Fibroblast of the aortic adventitia (primary cell): ENCODE measurements at places on chromosomes 6 and 20.
A peak's percentile ranks its signal among the peaks of the same experiment; 100 is the strongest.

DNA sequence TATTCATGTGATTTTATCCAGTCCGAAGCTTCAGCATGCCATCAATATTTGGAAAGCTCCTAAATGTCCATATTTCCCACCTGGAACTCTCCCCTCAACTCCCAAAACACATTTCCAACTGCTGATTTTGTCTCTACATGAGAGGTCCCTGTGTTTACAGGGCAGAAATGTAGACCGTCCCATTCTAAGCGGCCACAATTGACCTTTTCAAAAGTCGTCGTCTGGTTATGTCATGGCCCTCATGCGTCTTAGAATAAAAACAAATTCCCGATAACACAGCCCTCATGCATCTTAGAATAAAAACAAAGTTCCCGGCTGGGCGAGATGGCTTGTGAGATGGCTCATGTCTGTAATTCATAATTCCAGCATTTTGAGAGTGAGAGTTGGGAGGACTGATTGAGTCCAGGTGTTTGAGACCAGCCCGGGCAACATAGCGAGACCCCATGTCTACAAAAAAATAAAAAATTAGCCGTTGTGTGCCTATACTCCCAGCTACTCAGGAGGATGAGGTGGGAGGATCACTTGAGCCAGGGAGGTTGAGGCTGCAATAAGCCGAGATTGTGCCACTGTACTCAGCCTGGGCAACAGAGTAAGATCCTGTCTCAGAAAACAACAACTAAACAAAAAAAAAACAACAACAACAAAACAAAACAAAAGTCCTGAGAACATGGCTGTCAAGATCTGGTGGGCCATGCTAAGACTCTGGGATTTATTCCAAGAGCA is 6.4 kb upstream of the ZNF217 start:
- DNase-seq: no peak

DNA sequence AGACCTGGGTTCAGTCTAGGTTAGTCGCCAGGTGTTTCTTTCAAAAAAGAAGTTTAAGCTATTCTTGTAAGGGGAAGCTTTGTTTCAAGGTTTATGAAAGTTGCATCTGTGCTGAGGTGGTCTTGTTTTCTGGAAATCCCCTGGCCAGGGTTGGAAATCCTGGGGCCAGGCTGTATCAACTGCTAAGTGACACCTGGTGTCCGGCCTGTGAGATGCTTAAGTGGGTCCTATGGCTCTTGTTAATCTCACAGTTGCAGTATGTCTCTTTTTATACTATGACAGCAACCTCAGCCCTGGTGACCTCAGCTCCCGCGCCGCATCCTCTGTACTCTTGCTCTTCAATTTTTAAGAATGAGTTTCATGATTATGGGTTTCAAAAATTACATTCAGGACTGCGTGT is 72.0 kb downstream of the CHMP4B start:
- DNase-seq: no peak

DNA sequence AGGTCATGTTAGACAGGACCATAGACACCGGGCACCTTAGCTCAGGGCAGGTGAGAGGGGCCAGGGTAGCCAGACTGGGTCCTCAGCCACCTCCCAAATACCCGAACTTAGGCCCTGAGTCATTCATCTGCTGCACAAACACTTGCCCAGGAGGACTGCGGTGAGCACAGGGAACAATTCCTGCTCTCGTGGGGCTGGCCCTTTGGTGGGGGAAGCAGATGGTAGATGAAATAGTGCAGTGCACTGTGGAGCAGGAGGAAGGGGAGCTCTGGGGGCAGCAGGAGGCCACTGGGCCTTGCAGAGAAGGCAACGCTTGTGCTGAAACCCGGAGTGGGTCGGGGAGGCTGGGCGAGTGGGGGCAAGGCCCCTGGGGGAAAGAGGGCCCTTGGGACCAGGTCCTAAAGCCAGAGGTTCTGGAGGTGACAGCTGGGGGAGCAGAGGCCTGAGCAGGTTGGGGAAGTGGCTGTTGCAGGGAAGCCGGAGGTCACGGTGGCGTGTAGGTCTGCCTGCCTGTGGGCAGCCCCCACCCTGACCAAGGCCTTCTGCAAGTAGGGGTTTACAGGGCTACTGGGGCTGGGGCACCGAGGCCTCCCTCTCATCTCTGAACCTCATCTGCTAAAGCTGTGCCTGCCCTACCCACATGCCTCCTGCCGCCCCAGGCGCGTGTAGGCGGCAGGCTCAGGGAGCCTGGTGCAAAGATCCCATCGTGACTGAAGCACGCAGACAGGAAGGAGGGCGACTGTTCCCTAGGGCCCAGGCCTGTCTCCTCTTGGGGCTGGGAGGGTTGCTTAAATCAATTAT is 4.7 kb upstream of the NPBWR2 start:
- no peak for DNase-seq

GRCh38 chr6:31113861-31114540 is 599 bp upstream of the PSORS1C1 start:
- DNase-seq: peak; percentile 95

- peak; percentile 94 for DNase-seq
Measured at GRCh38 chr6:30744054-30744805, at the start of gene IER3. Gene IER3, minus strand, starts transcription at chr6:30744547. Its CDS starts 29 bp downstream, at chr6:30744518.

DNA sequence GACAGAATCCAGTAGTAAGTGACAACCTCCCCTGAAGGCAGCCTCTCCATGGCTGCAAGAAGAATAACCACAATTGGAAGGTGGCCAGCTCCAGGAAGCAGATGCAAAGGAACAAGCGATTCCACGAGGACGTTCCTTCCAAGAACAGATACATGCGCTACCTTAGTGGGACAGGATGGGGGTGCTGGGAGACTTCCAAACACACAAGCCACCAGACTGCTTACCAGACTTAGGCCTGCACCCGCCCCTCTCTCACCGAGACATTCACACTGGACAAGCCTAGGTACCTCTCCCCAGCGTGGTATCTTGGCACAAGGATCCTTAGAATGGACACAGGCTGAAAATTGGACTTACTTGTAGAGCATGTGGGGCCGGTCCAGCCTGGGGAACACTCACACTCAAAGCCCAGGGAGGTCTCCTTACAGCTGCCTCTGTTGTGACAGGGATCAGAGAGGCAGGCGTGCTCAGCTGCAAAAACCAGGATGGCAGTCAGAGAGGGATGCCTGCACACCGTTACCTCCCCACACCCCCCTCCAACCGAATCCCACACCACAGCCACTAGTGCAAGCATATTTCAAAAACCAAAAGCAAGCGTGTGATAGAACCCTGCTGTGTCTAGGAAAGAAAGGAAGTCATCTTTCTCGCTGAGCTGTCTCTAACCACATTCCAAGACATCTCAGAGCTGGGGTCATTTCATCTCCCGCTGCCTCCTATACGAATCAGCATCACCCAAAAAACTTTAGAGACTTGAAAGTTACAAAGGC is 22.4 kb downstream of the JAG1 start:
- DNase-seq: no peak

DNA sequence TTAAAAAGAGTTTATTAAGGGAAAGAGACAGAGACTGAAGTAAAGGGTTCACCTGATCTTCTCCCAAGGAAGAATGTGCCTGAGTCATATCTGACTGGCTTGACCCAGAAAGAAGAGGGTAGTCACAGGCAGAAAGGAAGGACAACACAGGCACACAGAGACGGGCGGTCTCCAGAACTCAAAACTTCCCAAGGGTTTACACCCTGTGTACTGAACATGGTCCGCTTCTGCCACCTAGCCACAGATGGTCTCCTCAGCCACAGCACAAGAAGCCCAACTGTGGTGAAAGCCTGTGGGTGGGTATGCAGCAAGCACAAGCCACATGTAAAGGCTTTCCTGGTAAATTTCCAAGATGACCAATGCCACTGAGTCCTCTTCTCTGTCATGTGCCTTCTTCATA is 17.2 kb downstream of the UNC5CL start:
- DNase-seq: peak; percentile 49

GRCh38 chr6:57421503-57421902 is 104.1 kb downstream of the PRIM2 start:
- DNase-seq: peak; percentile 21

DNA sequence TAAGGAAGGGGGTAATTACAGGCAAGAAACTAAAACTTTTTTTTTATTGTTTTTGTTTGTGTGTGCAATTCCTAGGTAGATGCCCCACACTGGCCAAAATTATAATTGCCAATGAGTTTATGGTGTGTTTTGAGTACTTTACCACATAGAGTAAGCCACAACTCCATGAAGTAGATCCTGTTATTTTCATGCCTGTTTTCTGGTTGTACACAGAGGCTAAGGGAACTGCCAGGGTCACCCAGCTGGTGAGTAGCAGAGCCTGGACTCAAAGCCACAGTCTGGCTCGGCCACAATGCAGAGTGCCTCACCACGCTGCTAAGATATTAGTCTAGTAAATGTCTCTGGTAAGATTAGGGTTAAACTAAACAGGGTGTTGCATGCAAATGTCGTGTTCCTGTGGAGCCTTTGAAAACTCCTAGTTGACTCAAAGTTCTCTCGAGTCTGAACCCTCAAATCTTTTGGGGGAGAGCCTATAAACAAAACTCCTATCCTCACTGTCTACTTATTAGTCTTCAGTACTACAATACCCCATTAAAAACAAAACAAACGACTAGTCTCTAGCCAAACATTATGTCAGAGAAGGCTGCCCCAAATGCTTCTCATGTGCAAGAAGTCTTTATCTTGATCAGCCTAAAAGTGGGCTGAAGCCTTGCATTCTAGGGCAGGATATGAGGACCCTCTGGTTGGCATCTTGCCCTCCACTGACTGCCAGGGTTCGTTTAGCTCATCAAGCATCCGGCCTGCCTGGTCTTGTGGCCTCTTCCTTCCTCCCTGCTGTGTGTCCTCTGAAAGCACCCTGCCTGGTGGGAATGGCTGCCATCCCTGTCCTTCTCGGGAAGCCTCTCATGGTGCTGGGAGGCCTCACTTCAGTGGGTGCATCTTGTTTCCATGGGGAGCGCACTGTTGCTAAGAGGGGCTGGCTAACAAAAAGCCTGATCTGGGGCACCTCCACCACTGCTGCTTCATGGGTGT is 4.2 kb downstream of the DUSP22 start:
- DNase-seq: peak; percentile 25

DNA sequence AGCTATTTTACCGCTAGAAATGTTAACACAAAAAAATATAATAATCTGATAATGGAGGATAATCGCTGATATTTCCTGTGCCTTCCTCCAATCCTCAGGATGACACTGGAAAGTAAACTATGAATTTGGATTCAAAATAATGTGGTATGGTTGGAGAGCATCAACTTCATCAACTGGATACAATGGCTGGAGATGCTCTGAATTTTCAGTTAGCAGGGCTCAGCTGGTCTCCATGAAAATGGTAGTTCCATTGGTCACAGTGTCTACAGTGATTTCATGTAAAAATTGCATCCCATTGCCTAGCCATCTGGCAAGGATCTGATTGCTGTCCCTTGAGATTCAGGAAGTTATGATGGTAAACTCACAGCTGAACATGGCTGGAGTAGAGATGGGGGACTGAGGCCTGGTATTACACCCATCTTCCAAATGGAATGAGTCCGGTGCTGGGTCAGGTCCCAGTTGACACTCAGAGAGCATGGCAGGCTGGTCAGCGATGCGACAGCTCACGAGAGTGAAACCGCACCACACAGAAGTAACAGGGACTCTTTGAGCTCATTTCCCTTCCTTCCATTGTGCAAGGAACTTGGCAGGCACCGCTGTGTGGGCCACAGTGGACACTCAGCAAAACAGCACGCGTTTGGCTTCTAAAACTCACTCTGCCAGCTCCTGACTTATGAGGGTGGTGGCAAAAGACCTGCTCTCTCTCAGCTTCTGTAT is 142.4 kb upstream of the TNFAIP3 start:
- no peak for DNase-seq

DNA sequence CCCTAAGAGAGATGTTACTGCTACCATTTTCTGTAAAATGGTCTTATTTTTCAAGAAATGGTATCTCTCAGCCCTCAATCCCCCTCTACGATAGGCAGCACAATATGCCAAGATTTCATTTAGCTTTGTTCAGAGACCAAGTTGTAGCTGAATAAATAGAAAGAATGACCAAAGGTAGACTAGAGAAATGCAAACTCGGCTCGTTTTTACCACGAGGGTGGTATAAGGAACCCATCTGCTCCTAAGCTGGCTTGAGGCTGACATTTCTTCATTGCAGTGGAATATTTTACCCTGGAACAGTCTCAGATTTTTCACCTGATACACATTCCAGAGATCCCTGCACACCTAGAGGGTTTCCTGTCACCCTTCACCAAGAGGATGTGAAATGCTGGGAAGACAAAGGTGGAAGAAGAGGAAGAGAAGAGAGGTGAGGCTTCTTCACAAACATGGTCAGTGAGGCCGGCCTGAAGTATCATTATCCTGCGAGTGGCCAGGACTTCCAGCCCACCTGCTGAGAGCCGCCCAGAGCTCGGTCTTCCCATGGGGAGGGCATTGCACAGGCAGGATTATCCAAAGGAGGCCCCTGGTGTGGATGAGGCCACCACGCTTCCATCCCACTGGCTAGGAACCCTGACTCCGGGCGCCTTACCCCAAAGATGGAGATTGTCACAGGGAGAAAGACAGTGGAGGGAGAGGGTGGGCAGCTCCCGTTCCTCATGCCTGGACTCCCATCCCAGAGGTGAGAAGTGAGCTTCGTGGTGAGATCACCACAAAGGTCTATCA is 57.1 kb upstream of the AFDN start:
- DNase-seq: no peak

DNA sequence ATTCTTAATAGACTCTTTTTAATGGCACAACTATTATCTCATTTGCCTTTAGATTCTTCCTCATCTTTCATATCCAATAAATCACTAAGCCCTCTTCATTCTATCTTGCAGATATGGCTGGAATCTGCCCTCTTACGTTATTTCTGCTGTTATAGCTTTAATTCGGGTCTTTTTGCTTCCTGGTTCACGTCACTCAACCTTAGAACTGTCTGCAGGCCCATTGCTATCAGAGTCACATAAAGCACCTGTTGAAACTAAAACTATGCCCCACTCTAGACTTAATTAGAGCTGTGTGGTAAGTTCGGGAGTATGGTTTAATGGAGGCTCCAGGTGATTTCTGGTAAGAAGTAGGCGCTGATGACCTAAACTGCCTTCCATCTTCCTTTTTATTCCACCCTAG is 988 bp downstream of the QRSL1 start:
- no peak for DNase-seq

- no peak for DNase-seq
Measured at GRCh38 chr6:53598265-53598907, 53.5 kb upstream of the GCLC start.

- peak; percentile 56 for DNase-seq
Measured at GRCh38 chr6:20610636-20611370, 76.5 kb downstream of the CDKAL1 start.

DNA sequence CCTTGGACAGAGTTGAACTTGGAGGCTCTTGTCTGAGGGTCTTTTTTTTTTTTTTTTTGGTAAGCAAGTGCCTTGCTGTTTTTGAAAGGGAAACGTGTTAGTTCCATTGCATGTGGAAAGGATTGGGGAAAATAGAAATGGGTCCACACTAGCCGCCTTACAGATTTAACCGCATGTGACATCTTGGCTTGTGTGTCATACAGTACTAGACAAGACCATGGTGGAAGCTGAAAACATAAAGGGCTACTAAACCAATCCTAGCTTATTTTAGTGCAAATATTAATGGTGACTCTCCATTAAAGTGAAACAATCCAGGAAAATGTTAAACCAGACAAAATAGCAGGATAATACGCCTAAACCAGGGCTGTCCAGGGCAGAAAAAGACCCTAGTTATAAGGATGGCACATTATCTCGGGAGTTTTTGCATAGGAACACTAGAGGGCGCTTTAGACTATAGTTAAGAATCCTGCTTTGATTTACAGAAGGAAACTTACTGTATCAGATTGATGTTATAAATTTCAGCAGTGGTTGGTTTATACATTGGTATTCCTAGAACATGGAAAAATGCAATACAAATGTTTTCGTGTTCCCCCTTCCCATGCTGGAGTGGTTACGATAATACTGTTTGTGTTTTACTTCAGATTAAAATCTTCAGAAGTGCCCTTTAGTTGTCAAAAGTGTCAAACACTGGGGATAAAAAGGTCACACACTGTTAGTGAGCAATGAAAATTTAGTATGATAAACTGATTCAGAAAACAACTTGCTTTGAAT is 59.8 kb upstream of the DEK start:
- peak; percentile 73 for DNase-seq
